Activated CD4-positive, alpha-beta T cell treated with anti-CD3 and anti-CD28 coated beads for 36 hours (primary cell): ENCODE measurements at places on chromosomes 6 and 20. TPM values are rescaled to one million over a fixed set of nuclear protein-coding genes. Genes with fewer than 3 reads are reported as not detected.

GRCh38 chr6:52728394-52728793, 34.9 kb downstream of the GSTA2 start:
- no peaks in the 10 kb centered on the region for H3K27me3 ChIP-seq
- no peaks in the 10 kb centered on the region for H3K4me1 ChIP-seq
- no peaks in the 10 kb centered on the region for H3K36me3 ChIP-seq

- no peaks in the 10 kb centered on the region for H3K4me1 ChIP-seq
- no peaks in the 10 kb centered on the region for H3K36me3 ChIP-seq
- H3K4me3 ChIP-seq, result no peak overlapping the region
- DNase-seq, result no peak
- no peak overlapping the region for H3K27ac ChIP-seq
- H3K27me3 ChIP-seq, result no peaks in the 10 kb centered on the region
Observed at GRCh38 chr6:146999766-147000165, 204.5 kb upstream of the STXBP5 start.

DNA sequence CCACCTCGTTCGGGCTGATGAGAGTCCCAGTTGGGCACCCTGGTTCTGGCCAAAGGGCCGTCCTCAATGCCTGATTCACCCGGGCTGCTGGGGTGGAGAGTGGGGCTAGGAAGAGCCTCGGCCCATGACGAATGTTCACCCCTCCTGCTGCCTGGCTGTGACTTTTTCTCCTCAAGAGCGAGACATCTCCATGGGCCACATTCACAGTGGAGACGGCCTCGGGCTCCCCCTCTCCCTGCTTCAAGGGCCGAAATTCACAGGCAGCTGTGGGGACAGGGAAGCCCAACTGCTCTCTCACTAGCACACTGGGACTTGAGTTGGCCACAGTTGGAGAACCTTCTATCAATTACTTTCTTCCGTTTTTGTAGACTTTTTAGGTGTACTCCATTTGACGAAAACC, 138.0 kb downstream of the SYNDIG1 start:
- H3K27ac ChIP-seq, result no peak overlapping the region
- DNase-seq, result no peak
- no peaks in the 10 kb centered on the region for H3K27me3 ChIP-seq
- no peaks in the 10 kb centered on the region for H3K4me1 ChIP-seq

- no peaks in the 10 kb centered on the region for H3K4me1 ChIP-seq
- no peak overlapping the region for H3K4me3 ChIP-seq
- H3K36me3 ChIP-seq, result no peaks in the 10 kb centered on the region
- H3K27me3 ChIP-seq, result no peaks in the 10 kb centered on the region
Observed at GRCh38 chr6:161462148-161462547, 188.3 kb upstream of the AGPAT4 start.

GRCh38 chr20:44683263-44684046, 31.7 kb upstream of the CCN5 start:
- H3K36me3 ChIP-seq, result no peaks in the 10 kb centered on the region
- no peaks in the 10 kb centered on the region for H3K27me3 ChIP-seq
- no peak overlapping the region for H3K27ac ChIP-seq

DNA sequence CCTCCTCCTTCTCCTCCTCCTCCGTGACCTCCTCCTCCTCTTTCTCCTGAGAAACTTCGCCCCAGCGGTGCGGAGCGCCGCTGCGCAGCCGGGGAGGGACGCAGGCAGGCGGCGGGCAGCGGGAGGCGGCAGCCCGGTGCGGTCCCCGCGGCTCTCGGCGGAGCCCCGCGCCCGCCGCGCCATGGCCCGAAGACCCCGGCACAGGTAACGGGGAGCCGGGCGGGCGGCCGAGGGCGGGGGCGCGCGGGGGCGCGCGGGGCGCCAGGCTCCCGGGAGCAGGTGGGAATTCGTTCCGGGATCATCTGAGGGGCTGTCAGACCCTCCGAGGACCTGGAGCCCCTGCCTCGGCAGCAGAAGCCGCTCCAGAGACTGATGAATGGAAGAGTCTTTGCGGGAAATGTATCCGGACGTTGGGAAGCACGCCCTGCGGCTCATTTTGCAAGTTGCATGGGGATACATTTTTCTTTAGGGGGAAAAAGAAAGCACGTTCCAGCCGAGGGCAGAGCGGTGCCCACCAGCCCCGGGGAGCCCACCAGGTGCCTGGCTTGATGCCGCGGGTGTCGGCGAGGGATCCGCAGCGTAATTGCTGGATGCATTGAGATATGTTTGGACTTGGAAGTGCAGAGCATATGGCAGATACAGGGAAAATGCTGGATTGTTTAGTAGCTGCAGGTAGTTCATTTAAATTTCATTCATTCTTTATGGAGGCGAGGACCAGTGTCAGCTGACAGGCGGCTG, 394 bp downstream of the MYB start:
- H3K27me3 ChIP-seq, result no peaks in the 10 kb centered on the region
- H3K4me1 ChIP-seq, result peaks cover 36% of the 10 kb centered on the region
- H3K36me3 ChIP-seq, result peaks cover 18% of the 10 kb centered on the region
- peak overlapping the region; percentile 91 for H3K4me3 ChIP-seq

GRCh38 chr6:3363296-3364025, 93.4 kb downstream of the SLC22A23 start:
- H3K4me3 ChIP-seq, result no peak overlapping the region
- no peak overlapping the region for H3K27ac ChIP-seq
- no peaks in the 10 kb centered on the region for H3K27me3 ChIP-seq
- no peaks in the 10 kb centered on the region for H3K36me3 ChIP-seq

GRCh38 chr6:3775847-3776246, 24.3 kb upstream of the PXDC1 start:
- H3K27ac ChIP-seq, result no peak overlapping the region
- H3K4me3 ChIP-seq, result no peak overlapping the region

- no peak overlapping the region for H3K27ac ChIP-seq
- H3K36me3 ChIP-seq, result no peaks in the 10 kb centered on the region
- no peak for DNase-seq
- peaks cover 7% of the 10 kb centered on the region for H3K27me3 ChIP-seq
- no peak overlapping the region for H3K4me3 ChIP-seq
Observed at GRCh38 chr6:150196942-150197745, 54.3 kb downstream of the PPP1R14C start.

GRCh38 chr6:109686566-109687265, 4.3 kb downstream of the AK9 start:
- H3K4me1 ChIP-seq, result peaks cover 32% of the 10 kb centered on the region

- H3K4me1 ChIP-seq, result peaks cover 13% of the 10 kb centered on the region
- H3K36me3 ChIP-seq, result no peaks in the 10 kb centered on the region
- H3K27ac ChIP-seq, result no peak overlapping the region
- no peak for DNase-seq
- H3K27me3 ChIP-seq, result no peaks in the 10 kb centered on the region
Observed at GRCh38 chr20:33518071-33518470, 28.2 kb downstream of the CBFA2T2 start.

GRCh38 chr20:58161192-58161591, 67.3 kb downstream of the ANKRD60 start:
- H3K27ac ChIP-seq, result no peak overlapping the region
- no peak for DNase-seq
- no peaks in the 10 kb centered on the region for H3K36me3 ChIP-seq
- H3K4me3 ChIP-seq, result no peak overlapping the region

GRCh38 chr6:96929741-96930140, 5.2 kb downstream of the KLHL32 start:
- DNase-seq, result no peak
- no peaks in the 10 kb centered on the region for H3K27me3 ChIP-seq
- H3K27ac ChIP-seq, result no peak overlapping the region
- H3K4me3 ChIP-seq, result no peak overlapping the region

DNA sequence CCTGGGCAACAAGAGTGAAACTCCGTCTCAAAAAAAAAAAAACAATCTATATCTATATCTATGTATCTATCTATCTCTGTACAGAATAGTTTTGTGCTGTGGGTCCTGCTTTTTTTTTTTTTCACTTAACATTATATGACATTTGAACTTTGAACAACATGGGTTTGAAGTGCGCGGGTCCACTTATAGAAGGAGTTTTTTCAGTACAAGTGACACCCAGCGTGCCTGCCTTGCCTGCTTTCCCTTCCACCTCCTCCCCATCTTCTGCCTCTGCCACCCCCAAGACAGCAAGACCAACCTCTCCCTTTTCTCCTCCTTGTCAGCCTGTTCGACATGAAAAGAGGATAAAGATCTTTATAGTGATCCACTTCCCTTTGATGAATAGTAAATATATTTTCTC, 102.2 kb upstream of the KCNG1 start:
- H3K27ac ChIP-seq, result no peak overlapping the region
- no peak overlapping the region for H3K4me3 ChIP-seq
- no peaks in the 10 kb centered on the region for H3K36me3 ChIP-seq
- peaks cover 27% of the 10 kb centered on the region for H3K4me1 ChIP-seq
- no peak for DNase-seq

DNA sequence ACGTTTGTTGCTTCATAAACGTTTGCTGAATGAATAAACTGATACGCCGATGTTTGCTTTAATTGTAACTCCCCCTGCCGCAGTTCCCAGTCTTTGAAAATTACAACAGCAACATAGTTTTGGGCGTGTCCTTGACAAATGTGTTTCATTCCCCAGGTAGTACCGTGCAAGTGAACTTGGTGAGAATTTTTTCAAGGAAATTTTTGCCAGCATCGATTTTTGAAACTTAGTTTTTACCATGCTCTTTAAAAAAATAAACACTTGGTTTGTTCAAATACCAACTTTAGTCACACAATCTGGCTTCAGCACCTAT, 60.1 kb downstream of the FAM217A start:
- peak overlapping the region; percentile 95 for H3K4me3 ChIP-seq
- H3K27ac ChIP-seq, result peak overlapping the region; percentile 99
- no peaks in the 10 kb centered on the region for H3K27me3 ChIP-seq
- DNase-seq, result no peak

- no peak overlapping the region for H3K4me3 ChIP-seq
- H3K4me1 ChIP-seq, result peaks cover 13% of the 10 kb centered on the region
- H3K36me3 ChIP-seq, result peaks cover 8% of the 10 kb centered on the region
- H3K27ac ChIP-seq, result no peak overlapping the region
Observed at GRCh38 chr20:58695084-58695722, 2.6 kb downstream of the NPEPL1 start.

DNA sequence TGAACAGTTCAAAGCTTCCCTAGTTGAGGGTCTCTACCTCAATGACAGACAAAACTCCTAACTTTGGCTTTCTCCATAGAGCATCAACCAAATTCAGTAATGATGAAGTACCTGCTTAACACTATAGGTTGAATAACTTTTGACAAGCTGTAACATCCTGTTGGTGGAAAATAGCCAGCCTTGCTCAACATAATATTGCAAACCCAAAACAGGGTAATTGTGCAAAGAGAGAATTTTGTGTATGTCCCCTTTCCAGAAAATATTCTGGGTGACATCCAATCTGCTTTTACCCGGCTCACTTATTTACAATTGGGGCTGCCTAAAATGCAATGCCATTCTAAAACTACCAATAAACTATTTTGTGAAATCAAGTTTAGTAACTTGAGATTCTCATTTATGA, 72.8 kb downstream of the ATXN1 start:
- peaks cover 7% of the 10 kb centered on the region for H3K36me3 ChIP-seq
- peaks cover 90% of the 10 kb centered on the region for H3K4me1 ChIP-seq
- DNase-seq, result no peak

DNA sequence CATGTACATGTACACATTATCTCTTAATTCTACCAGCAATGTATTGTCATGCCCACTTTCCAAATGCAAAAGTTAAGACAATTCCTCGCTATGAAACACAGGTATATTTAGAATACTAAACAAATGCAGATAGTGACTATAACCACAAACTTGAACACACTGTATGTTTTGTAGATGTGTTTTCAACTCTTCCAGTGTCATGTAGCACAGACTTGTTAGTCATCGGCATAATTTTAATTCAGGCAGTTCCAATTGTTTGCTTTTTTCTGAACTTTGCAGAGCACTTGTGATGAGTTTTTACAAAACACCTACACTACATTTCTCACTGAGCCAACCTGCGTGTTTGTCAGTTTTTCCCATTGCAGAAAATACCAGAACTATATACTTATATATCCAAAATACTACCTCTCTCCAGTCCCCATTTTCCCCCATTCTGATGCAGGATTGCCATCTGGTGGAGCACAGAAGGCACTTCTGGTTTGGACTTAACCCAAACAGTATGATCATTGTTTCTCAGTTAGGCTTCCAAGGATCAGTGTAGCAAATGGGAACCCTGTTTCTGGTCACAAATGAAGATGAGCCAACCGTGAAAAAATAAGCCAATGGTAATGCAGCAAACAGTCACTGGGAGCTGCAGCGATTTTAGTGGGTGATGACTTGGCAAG, 143.4 kb downstream of the ADGRB3 start:
- H3K4me1 ChIP-seq, result no peaks in the 10 kb centered on the region
- H3K27me3 ChIP-seq, result no peaks in the 10 kb centered on the region
- peak; percentile 7 for DNase-seq
- H3K36me3 ChIP-seq, result no peaks in the 10 kb centered on the region
- H3K4me3 ChIP-seq, result no peak overlapping the region
- no peak overlapping the region for H3K27ac ChIP-seq

- no peak for DNase-seq
- peak overlapping the region; percentile 35 for H3K27ac ChIP-seq
- H3K4me1 ChIP-seq, result peaks cover 31% of the 10 kb centered on the region
- H3K36me3 ChIP-seq, result peaks cover 15% of the 10 kb centered on the region
- no peak overlapping the region for H3K4me3 ChIP-seq
Observed at GRCh38 chr20:59002874-59003399, 4.1 kb downstream of the CTSZ start.

- no peak overlapping the region for H3K4me3 ChIP-seq
- peaks cover 5% of the 10 kb centered on the region for H3K36me3 ChIP-seq
- no peaks in the 10 kb centered on the region for H3K4me1 ChIP-seq
- H3K27me3 ChIP-seq, result no peaks in the 10 kb centered on the region
- DNase-seq, result no peak
Observed at GRCh38 chr6:107246972-107247615, 131.8 kb upstream of the BEND3 start.

DNA sequence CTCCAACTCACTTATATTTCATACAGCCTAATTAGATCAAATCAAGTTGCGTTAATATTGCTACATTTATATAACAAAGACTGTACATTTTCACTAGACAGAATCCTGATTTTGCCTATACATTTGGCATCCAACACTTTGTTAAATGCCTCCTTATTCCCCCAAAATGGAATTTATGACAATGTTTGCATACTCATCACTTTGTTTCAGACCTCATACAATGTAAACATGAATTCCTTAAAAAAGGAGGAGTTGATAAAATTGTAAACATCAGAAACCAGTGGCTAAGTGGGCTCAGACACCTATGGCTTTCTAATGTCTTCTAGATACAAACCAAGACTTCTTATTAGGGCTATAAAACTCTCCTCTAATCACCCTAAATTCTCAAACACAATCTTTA, 87.3 kb downstream of the CHD6 start:
- no peaks in the 10 kb centered on the region for H3K27me3 ChIP-seq
- peaks cover 25% of the 10 kb centered on the region for H3K4me1 ChIP-seq
- no peak for DNase-seq
- H3K36me3 ChIP-seq, result peaks cover 20% of the 10 kb centered on the region
- H3K4me3 ChIP-seq, result no peak overlapping the region

- no peak overlapping the region for H3K4me3 ChIP-seq
- H3K4me1 ChIP-seq, result no peaks in the 10 kb centered on the region
- no peaks in the 10 kb centered on the region for H3K36me3 ChIP-seq
- no peak for DNase-seq
Observed at GRCh38 chr6:83600459-83600858, 88.1 kb downstream of the PRSS35 start.

- H3K4me3 ChIP-seq, result no peak overlapping the region
- no peaks in the 10 kb centered on the region for H3K4me1 ChIP-seq
- no peaks in the 10 kb centered on the region for H3K36me3 ChIP-seq
- H3K27me3 ChIP-seq, result no peaks in the 10 kb centered on the region
- H3K27ac ChIP-seq, result no peak overlapping the region
Observed at GRCh38 chr6:25320459-25320858, 41.3 kb downstream of the CARMIL1 start.

Gene C6orf118
- not detected for total RNA-seq

Gene GSTA3
- total RNA-seq, result not detected

Gene RIOK1
- 37.3 TPM for total RNA-seq

Gene PRDM1
- total RNA-seq, result 35.6 TPM

Gene OSER1
- 19.9 TPM for total RNA-seq

Gene NRM
- total RNA-seq, result 25.8 TPM

Gene EPHA7
- total RNA-seq, result not detected

Gene AIF1
- total RNA-seq, result 96.1 TPM
